ENCODE measurements at places on chromosomes 5 and 9.

DNA sequence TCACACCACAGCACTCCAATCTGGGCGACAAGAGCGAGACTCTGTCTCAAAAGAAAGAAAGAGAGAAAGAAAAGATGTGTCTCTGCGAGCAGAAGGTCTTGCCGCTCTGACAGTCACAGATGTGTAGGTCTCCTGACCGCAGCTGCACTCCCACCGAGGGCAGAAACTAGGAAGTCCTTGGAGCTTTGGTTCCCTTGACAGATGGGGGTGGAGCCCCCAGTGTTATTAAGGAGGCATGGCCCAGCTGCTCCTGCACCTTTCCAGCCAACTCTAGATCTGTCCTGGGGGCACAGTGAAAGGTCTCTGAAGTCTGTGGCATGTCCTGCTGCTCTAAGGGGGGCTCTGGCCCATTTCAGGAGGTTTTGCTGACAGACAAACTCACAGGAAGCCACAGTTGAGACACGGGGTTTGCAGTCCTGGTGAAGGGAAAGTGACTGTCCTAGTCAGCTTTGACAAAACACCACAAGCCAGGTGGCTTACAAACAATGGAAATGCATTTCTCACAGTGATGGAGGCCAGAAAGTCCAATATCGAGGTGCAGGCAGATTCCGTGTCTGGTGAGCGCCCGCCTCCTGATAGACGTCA, 9.0 kb upstream of the DIPK1B start:
- no peak for DNase-seq

DNA sequence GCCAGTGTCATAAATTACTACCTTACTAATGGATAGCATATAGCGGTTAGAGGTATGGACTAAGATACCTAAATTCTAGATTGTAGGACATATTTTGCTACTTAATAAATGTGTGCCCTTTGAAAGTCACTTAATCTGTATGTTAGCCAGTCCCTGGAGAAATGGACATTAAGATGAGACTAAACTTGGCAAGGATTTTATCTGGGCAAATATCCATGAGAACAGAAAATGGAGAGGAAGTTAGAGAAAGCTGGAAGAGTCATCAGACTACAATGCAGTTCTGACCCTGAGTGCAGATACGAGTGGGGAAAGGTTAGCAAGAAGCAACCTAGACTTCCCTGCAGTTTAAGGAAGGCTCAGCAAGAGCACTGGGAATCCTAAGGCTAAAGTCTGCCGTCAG, 33.0 kb downstream of the TBCA start:
- DNase-seq, result no peak

DNA sequence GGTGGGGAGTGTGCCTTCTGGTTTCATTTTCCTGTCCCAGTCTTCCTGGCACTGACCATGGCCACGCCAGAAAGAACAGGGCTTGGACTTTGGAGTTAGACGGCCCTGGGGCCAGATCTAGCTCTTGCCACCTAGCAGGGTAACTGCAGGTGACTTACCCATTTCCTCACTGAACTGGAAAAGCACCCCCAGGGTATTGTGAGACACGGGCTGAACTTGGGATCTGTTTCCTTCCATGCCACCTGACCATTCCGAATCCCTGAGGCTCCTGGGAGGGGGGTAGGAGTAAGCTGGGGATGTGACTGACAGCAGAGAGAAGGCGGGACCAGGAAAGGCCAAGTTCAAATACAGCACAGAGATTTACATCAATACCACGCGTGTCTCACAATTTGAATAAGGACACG, 9.4 kb downstream of the HNRNPAB start:
- DNase-seq, result no peak

DNA sequence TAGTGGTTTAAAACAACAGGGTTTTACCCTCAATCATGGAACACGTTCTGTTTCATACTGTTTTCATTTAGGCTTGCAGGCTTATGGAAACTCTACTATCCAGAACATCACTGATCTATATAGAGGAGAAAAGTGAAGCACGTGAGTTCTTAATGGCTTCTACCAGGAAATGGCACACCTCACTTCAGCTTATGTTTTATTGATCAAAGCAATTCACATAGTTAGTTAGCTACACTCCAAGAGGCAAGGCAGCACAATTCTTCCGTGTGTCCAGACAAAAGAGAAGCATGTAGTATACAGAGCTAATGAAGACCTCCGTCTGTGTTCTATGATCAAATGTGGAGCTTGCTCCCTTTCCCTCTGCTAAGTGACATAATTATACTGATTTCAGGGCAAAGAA, 353.3 kb upstream of the CD180 start:
- no peak for DNase-seq

DNA sequence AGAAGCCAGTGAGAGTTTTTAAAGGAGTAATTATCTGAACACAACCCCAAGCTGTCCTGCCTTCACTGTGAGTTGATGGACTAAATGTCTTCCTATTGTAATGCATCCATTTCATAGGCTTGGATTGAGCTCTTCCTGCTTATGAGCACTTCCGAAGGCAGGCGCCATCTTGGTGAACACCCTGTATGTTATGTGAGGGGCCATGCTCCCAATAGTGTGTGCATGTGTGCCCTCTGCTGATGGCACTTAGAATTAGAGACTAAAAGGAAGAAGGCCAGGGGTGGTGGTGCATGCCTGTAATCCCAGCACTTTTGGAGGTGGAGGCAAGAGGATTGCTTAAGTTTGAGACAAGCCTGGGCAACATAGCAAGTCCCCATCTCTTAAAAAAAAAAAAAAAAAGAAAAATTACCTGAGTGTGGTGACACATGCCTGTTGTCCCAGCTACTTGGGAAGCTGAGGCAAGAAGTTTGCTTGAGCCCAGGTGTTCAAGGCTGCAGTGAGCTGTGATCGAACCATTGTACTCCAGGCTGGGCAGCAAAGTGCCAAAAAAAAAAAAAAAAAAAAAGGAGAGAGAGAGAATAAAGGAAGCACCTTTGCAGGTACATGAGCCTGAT, 65.0 kb downstream of the C9orf152 start:
- DNase-seq, result no peak

- no peak for DNase-seq
Observed at GRCh38 chr9:111604054-111604615, 4.7 kb upstream of the PTGR1 start.

DNA sequence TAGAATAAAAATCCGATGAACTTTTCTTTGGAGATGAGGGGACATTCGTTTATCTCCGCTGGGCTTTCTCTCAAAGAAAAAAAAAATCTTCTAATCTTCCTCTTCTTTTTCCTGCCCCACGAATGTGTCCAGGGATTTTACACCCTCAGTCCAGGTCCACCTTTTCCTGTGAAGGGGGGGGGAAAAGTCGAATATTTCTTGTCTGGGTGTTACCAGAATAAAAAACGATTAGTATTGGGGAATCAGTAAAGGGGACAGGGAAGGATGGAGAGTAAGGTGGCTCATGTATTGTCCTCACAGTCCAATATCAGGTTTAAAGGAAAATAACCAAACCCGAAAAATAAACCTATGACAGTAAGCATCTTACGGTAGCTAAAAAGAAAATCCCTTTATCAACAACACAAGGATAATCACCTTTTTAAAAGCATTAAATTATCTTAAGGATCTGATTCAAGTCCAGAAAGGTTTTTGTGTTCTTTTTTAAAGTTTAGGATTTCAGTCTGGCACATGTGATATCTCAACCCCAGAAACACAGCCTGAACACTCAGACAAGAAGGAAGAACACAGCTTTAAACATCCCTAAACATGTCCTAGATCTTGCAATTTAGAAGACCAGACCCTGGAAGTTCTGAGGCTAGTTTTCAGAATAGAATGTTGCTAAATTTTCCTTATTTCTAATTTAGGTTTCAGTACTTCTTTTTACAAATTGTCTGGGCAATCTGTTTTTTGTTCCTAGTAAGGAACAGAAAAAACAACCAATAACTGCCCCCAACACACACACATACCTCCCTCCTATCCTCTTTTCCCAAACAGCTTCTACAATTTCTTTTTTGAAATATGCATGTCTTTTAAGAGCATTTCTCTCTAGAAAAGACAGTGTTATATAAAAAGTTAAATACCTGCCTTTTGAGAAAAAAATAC, 1.2 kb downstream of the ZNF608 start:
- no peak for DNase-seq

DNA sequence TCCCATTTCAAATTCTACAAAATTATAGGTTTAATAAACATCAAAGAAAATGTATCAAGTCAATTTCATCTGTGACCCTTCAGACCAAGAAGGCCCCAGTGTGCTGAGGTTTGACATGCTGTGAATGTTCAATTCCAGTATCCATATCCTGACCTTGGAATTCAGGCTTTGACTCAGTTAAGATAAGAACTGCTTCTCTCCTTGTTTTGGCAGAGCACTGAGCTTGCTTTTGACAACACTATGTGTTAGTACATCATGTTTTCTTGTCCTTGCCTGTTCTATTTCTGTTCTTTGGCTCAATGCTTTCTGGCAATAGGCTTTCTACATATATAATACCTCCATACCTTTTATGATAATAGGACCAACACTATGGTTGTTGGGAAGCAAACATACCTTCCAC, 105.6 kb downstream of the PLCXD3 start:
- DNase-seq, result no peak

- DNase-seq, result no peak
Observed at GRCh38 chr5:89181546-89181945, 298.6 kb upstream of the MEF2C start.

DNA sequence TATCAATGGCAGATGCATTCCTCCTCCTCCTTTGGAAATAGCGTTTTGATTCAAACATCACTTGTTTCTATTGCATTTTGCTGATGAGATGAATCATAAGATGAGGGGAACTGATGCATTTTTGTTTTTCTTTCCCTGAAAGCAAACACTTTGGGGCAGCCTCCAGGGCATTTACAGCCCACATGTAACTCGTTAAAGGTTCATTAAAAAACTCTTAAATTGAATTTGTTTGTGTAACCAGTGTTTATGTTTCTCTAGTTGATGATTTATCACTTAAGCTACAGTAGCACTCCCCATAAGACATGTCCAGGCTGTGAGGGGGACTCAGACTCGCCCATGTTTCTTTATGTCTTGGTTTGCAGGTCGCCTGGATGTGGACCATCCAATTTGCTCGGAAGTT, 246.1 kb upstream of the ANKH start:
- no peak for DNase-seq

GRCh38 chr5:109412981-109413402, 3.2 kb upstream of the PJA2 start:
- DNase-seq, result no peak

DNA sequence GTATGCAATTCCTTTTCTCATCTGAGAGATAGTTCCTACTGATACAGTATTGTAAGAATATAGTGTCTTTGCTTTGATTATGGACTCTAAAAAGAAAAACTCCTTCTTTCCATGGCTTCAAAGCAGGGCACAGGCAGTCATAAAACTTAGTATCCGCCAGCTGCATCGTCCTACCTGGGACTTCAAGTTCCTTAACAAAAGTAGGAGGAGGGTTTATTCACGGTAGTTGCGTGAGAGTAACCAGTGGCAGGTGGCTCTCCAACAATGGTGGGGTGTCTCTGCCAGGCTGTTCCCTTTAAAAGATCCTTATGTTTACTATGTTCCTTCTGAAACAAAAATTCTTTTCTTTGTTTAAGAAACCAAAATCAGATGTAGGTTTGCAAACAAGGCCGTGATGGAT, 173.5 kb upstream of the DMAC1 start:
- DNase-seq, result no peak

GRCh38 chr9:121851641-121852091, 200.2 kb downstream of the DAB2IP start:
- no peak for DNase-seq

- DNase-seq, result no peak
Observed at GRCh38 chr5:228886-229285, 10.8 kb downstream of the SDHA start.

- DNase-seq, result no peak
Observed at GRCh38 chr5:121055586-121055985, 591.5 kb downstream of the PRR16 start.

- DNase-seq, result no peak
Observed at GRCh38 chr5:150069672-150070627, 16.4 kb downstream of the CSF1R start.

GRCh38 chr5:168123631-168124528, 167.6 kb upstream of the WWC1 start:
- DNase-seq, result no peak

DNA sequence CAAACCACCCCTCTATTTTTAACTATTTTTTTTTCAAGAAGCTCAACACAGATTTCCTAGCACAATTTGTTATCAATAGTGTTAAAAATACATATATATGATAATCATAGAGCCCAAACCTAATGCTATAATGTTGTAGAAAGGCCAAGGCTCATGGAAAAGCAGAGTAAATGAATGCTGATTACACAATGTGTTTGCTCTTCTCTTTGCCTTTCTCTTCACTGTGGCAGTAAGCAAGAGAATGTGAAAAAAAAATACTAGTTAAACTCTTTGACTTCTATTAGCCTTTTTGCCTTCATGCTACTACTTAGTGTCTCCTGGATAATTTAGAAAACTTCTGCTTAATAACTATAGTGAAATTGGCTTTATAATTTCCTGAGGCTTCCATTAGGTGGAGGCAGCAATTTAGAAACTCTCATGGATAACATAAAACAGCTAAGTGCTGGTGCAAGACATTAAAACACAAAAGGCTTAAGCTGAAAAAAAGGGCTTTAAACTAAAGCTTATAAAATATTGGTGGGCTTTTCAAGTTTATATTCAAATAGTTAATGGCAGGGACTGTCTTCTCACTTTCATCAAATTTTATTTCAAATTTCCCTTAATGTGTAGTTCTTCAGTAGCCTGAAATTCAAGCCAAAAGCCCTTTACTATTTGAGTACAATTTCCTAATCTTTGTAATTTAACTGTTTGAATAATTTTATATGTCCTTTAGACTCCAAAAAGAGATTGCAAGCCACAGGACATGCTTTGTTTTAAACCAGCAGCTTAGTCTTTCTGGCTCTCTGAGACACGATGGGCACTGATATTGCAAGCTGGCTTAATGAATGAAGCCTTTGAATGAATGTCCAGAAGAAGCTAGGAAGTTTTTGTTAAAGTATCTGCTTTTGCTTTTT, 2031.8 kb upstream of the CDH6 start:
- DNase-seq, result no peak

DNA sequence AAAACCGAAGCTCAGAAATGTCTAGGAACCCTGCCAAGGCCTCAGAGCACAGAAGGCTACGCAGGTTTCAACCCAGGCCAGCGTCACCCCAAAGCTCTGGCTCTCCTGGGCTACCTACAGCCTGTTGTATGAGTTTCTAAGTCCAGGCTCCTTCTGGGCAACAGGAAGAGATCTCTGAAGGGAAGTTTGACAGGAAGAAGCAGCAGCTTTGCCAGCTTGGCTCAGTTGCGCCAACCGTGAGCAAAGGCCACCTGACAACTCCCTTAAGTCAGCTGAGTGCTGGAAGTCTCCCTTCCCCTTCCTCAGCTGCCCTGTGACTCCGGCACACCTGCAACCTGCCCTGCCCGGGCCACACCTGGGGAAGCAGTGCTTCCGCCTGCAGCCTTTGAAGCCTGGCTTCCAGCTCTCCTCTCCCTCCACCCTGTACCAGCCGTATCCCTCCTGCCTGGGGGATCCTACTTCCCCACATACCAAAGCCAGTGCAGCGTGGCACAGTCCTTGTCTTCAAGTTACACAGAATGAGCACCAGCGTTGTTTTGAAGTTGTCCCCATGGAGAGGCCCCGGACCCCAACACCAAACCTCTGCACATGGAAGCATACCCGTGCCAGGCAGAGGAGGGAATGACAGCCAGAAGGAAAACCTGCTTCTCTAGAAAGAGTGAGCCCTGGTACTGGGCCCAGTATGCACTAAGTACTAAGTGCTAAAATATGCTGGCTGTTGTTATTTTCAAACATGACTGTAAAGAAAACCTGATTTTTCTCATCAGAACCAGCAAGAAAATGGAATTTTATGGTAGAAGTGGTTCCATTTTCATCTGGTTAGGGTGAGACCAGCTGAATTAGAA, 36.5 kb downstream of the SHB start:
- no peak for DNase-seq

All from activated T-helper 2 cell treated with anti-CD3 and anti-CD28 coated beads, Interferon-gamma antibody, Interleukin-2, Interleukin-4, amounts not matched to agents 10 μg/mL and 5 μg/mL and 100 μg/mL, durations not matched to agents 14 hours and 24 hours and 36 hours (primary cell).